ENCODE measurements at places on chromosomes 7 and 10.

- no peak for DNase-seq
Observed at GRCh38 chr7:474605-475424, 44.8 kb downstream of the PDGFA start.

- peak; percentile 31 for DNase-seq
Observed at GRCh38 chr7:131897016-131897789, 340.8 kb upstream of the PODXL start.

- no peak for DNase-seq
Observed at GRCh38 chr10:89504691-89505090, 30.7 kb downstream of the SLC16A12 start.

- DNase-seq, result no peak
Observed at GRCh38 chr10:76296957-76297356, 865.5 kb downstream of the LRMDA start.

- no peak for DNase-seq
Observed at GRCh38 chr7:106678795-106679152, 17.8 kb upstream of the CCDC71L start.

DNA sequence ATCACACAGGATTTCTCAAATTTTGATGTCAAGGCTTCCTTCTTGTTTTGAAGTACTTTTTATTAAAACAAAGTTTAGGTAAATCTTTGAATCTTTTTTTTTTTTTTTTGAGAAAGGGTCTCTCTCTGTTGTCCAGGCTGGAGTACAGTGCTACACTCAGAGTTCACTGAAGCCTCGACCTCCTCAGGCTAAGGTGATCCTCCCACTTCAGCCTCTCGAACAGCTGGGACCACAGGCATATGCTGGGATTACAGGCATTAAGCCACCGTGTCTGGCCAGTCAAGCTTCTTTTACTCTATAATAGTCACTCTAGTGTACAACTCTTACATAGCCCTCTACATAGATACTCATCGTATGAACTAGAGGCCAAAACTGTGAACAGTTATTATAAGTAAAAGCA is 3.4 kb downstream of the RUFY2 start:
- no peak for DNase-seq

GRCh38 chr10:26378861-26379294 is 59.3 kb upstream of the APBB1IP start:
- DNase-seq, result no peak

DNA sequence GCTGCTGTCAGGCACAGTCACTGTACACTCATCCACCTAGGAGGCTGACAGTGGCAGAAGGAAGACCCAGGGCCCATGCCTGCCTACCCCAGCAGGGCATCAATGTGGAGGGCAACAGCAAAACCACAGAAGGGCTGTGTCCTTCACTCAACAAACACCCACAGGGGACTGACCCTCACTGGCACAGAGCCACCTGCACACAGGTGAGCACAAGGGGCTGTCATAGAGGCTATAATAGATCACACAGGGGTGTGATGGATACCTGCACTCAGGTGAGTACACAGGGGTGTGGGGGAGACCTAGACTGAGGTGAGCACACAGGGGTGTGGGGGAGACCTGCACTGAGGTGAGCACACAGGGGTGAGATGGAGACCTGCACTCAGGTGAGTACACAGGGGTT is 132.8 kb upstream of the TCERG1L start:
- DNase-seq, result no peak

DNA sequence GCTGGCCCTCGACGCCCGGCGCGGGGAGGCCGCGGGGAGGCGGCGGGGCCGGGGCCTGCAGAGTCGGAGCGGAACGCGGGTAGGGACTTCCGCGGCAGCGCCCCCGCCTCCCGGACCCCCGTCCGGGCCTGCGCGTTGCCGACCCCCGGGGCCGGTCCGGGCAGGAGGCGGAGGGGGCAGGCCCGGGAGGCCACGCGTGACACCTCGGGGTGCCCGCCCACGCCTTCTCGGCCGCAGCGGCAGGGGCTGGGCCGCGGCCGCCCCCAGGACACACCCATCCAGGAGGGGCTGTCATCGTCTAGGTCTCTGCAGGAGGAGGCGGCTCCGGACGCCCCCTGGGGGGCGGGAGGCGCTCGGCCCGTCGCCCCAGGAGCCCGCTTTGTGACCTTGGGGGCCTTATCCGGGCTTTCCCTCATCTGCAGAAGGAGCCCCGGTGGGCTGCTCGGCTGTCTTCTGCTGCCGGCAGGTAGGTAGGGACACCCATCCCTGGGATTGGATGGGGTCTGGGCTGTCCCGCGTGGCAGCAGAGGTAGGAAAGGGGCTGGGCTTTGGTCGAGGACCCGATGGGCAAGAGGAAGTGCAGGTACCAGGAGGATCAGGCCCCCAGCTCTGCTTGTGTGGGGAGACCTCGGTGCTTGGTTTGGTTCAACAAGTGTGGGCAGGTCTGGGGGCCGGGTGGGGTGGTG is 569 bp downstream of the ZNF316 start:
- no peak for DNase-seq

GRCh38 chr7:64787295-64787694 is 6.9 kb upstream of the ZNF138 start:
- DNase-seq, result no peak

DNA sequence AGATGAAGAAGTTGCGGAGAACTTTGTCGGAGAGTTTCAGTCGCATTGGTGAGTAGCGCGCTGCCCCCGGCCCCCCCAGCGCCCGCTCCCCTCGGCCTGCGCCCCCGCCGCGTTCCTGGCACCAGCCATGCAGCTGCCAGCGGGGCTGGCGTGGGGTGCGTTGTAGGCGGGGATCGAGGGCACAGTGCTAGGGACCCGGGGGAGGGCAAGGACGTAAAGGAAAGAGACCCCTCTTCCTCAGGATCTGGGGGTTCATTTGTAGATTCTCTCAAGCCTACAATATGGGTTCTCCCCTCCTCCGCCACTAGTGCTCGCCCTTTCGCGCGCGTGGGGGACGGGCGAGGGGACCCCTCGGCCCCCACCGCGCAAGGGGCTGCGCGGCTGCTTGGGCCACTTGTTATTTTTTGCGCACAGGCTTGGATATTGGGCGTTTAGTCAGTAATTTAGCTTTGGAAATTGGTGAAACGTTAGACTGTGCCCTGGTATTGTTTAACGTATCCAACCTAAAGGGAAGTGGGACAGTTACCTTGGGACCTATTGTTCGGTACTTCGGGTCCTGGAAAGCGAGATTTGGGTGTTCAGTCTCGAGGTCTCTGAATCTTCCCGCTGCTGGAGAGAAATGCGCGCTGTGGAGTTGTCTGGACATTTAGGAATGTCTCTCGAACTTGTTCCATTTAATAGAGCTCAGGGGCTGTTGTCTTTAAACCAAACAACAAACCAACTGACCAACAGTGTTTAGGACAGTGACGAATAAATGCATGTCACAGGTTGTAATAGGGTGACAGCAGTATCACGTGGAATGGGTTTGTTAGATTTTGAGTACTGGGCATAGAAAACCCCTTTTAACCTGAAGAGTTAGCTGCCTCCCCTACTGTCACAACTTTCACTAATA is 796 bp downstream of the CDK14 start:
- DNase-seq, result peak; percentile 46

DNA sequence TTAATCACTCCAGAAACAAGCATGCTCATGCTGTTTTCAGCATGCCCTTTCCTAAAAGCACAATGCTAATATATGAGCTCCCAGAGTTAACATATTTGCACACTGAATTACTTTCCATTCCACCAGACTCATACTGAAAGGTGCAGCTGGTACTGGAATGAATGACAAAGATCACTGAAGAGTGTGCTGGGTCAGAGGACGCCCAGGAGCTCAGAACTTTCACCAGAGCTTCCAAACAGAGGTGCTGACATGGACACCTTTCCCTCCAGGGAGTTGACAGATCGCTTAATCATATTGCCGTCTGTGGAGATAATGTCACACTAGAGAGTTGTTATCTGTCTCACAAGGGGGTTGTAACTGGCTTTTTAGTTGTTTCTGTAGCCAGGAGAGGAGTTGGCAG is 292.9 kb downstream of the LHFPL3 start:
- no peak for DNase-seq

- DNase-seq, result no peak
Observed at GRCh38 chr10:79316671-79317431, 30.4 kb upstream of the PPIF start.

GRCh38 chr7:493661-494251 is 25.9 kb downstream of the PDGFA start:
- DNase-seq, result no peak

GRCh38 chr10:124710266-124710881 is 33.8 kb downstream of the FAM53B start:
- DNase-seq, result no peak

DNA sequence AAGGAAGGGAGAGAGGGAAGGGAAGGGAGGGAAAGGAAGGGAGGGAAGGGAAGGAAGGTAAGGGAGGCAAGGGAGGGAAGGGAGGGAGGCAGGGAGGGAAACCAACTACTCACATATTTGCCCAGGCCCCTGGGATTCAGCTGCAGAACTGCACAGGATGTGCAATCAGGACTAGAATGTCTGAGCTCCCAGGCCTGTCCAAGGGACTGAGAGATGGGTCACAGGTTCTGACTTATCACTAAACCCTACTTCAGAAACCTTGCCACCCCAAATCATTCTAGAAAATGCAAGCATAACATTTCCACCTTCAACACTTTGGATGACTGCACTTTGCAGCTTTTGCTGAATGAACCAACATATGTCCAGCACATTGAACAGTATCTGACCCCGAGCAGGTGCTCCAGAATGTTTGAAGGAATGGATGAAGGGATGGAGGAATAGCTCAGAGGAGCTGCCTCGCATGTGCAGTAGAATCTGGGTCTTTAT is 245.3 kb downstream of the KCNMA1 start:
- DNase-seq, result no peak

DNA sequence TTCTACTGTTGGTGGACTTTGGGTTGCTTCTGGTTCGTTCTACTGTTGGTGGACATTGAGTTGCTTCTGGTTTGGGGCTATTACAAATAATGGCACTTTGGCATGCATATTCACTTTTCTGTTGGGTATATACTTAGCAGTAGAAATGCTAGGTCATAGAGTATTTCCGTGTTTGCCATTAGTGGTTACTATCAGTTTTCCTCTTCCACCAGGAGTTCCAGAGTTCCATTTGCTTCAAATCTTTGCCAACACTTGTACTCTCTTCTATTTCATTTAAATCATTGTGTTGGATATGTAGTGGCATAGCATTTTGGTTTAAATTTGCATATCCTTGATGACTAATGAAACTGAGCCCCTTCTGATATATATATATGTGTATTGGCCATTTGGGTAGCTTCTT is 15.2 kb downstream of the UBE2D1 start:
- no peak for DNase-seq

- DNase-seq, result no peak
Observed at GRCh38 chr10:122884166-122884565, 4.8 kb upstream of the FAM24B start.
